ENCODE measurements at places on chromosomes 3 and 15.
A peak's percentile ranks its signal among the peaks of the same experiment; 100 is the strongest.

GRCh38 chr3:181635141-181635540, 76.6 kb upstream of the SOX2 start:
- DNase-seq = no peak

DNA sequence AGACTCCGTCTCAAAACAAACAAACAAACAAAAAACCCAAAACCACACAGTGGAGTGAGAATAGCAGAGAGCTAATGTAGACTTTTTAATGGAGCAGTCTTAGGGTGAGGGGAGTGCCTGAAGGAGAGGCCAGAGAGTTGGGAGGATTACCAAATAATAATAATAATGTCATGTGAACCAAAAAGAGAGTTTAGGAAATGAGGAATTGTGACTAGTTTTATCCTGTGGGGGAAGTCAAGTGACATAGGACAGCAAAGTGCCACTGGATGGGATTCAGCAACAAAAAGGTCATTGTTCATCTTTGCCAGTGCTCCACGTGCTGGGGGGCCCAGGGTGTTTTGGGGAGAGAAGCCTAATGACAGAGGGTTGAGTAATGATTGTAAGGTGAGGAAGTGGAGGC, 12.9 kb downstream of the GPR87 start:
- no peak for DNase-seq

DNA sequence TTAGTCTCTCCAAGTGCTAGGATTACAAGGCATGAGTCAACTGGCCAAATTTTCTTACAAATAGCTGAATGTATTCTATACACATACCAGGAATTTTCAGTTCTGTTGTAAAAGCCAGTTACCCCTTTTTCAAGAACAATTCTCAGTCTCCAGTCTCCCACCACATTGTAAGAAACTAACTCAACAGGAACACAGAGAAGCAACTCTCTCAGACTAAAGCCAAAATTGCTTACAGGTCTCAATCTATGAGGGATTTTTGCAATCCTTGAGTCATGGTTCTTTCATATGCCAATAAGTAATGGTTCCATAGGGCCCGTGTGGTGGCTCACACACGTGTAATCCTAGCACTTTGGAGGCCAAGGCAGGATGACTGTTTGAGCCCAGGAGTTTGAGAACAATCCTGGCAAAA, 8.5 kb downstream of the IP6K2 start:
- DNase-seq = peak; percentile 38

DNA sequence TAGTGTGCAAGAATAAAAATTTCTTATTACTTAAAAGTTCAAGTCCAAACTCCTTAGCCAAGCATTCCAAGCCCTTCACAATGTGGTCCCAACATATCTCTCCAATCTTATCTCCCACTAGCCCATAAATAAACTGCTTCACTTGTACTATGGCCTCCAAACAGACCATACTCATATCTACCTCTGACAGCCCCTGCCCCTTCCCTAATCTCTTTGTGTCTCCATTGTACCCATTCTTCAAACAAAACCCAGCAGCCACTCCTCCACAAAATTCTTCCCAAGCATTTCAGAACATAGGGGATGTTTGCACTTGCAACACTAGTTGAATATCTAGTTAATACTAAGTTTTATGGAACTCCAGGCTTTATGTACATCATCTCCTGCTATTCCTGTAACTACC, 30.5 kb downstream of the LCMT2 start:
- DNase-seq = no peak

DNA sequence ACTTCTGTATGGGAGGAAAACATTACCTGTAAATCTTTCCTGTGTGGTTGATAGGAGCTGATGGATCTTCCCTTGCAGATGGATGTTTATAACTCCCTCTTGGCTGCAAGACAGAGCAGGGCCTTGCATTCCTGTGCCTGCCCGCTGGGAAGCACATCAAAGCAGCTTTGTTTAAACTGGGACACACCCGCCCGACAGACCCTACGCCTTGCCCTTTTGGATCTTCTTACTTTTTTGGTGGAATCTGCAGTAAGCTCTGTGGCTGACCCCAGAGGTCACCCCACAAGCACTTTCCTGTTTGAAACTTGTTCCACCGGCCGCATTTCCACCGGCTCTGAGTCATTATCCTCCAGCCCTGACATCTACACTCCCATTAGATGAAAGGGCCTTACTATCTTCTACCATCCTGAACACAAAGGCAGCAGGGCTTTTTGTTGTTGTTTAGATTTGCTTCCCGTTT, 244.1 kb upstream of the STT3B start:
- peak; percentile 74 for DNase-seq

GRCh38 chr15:26983822-26984221, 12.8 kb downstream of the GABRG3 start:
- DNase-seq = no peak

- no peak for DNase-seq
Observed at GRCh38 chr3:171260466-171260865, 199.7 kb downstream of the TNIK start.

GRCh38 chr3:103170651-103171050, 735.8 kb downstream of the ZPLD1 start:
- DNase-seq = no peak

- DNase-seq = no peak
Observed at GRCh38 chr15:28912422-28912821, 26.6 kb downstream of the APBA2 start.

GRCh38 chr3:29668233-29668632, 387.4 kb downstream of the RBMS3 start:
- no peak for DNase-seq

DNA sequence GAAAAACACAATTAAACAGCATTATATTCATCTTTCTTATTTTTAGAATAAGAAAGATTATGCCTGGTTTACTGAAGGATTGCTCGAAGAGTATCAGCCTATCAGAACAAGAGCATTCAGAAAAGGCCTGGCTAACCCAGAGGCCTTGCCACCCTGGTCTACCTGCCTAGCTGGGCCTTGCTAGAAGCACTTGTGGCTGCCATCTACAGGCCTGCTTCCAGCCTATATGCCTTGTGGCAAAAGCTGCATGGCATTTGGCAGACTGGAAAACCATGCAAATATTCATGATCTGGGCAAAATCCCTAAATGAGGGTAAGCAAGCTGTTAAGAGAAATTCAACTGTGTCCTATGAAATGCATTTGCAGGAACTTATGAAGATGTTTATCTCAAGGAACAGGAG, 9.3 kb upstream of the ATP13A4 start:
- peak; percentile 18 for DNase-seq

DNA sequence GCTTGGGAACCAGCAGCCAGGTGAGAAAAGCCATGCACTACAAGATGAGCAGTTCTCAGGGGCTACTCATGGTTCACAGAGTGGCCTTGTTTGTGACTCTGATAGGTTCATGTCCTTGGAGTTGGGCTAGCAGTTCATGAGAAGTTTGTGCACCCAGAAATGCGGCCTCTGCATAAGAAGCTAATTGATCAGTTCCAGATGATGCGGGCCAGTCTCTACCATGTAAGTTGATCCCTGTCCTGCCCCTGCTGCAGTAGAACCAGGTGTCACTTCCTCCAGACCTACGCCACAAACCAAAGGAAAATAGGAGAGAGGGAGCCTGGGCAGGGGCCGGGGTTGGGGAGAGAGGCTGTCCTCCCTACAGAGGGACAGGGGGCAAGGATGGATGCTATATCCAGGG, 27.2 kb upstream of the MANF start:
- no peak for DNase-seq

DNA sequence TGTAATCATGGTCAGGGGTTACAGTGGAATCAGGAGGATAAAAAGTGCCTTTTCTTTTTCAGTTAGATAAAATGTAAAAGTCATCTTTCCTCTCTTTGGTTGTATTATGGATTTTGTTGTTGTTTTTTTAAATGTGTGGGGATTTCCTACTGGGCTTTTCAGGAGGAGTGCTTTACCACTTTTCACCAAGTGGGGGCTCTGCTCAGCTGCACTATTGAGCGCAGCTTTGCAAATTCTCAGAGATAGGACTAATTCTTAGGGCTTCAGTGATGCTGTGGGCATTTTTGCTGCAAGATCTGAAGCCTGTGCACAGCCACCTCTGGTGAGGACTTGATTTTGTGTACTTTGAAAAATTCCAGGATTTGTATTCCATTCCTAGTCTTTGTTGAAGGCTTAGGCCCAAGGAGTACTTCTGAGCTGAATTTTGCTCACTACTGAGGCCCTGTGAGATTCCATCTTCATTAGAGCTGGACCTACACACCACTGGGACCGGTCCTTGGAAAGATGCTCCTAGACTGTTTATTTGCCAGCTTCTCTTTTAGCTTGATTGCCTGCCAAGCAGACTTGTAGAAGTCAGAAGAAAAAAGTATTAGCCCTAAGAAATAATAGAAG, 7.5 kb downstream of the GNB5 start:
- DNase-seq = peak; percentile 44

DNA sequence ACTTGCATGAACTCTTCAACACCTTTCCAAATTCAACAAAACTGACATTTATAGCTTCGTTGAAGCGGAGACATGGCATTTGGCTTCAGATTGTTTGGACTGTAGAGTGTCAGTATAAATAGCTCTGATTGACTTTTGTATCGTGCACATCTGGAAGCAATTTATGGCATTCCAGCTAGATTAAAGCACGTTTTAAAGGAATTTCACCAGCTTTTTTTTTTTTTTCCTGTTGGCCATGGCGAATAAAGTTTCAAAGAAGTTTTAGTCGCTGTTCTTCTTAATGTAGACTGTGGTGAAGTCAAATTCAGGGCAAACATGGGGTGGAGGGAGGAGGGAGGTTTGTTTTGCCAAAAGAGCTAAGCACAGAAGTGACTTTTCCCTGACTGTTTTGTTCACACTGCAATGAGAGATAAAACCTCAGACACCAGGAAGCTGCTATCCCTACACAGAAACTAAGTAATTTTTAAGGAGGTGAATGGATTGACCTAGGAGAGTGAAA, 391.0 kb upstream of the RARB start:
- no peak for DNase-seq

DNA sequence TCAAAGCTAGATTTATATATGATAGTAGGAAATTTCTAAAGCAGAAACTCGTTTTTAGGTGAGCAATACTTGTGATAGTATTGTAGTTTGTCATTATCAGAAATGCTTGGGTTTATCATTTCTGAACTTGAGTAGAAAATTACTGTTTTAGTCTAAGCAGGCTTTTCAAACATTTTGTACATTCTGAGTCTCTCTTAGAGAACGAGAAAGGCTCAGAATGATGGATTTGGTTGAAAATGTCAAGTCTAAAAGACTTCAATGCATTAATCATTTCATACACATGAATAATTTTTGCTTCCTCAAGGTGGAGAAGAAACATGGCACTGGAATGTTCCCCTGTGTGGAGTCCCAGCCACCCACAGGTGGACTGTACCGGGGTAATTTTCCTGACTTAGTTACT, 387.1 kb downstream of the NAALADL2 start:
- DNase-seq = no peak

DNA sequence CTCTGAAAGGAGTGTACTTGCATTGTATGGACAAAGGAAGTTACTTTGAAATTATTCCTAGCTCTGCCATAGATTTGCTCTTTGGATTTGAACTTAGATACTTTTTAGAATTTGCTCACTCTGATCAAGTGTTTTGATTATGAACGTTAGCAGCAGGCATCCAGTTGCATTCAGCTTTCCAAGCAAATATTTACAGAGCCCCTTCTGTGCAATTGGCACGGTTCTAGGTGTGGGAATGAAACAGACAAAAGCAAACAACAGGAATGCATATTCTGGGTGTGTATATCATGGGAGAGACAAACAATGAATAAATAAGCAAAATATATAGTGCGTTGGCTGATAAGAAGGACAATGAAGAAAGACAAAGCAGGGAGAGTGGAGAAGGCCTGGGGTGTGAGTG, 125.5 kb upstream of the ADAMTS9 start:
- no peak for DNase-seq

DNA sequence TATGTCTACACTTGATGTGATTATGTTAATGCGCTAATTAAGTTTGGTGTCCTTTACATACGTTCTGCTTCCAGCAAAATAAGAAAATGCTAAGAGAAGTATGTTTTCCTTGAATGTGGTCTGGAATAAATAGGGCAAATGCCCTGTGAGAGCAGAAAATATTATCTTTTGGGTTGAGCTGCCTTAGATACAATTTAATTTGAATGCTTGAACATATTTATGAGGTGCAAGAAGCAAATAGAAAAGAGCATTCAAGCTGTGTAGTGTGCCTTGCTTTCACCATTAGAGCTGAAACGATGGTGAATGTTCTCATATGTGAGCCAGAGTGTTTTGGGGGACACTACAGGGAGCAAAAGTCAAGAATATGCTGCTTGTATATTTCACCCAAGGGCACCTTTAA, 15.9 kb upstream of the ARNT2 start:
- no peak for DNase-seq

GRCh38 chr3:155553780-155554179, 191.1 kb downstream of the PLCH1 start:
- DNase-seq = no peak

GRCh38 chr3:13708871-13709595, 160.1 kb downstream of the FBLN2 start:
- DNase-seq = peak; percentile 3

- no peak for DNase-seq
Observed at GRCh38 chr15:67601073-67601472, 58.6 kb downstream of the MAP2K5 start.

DNA sequence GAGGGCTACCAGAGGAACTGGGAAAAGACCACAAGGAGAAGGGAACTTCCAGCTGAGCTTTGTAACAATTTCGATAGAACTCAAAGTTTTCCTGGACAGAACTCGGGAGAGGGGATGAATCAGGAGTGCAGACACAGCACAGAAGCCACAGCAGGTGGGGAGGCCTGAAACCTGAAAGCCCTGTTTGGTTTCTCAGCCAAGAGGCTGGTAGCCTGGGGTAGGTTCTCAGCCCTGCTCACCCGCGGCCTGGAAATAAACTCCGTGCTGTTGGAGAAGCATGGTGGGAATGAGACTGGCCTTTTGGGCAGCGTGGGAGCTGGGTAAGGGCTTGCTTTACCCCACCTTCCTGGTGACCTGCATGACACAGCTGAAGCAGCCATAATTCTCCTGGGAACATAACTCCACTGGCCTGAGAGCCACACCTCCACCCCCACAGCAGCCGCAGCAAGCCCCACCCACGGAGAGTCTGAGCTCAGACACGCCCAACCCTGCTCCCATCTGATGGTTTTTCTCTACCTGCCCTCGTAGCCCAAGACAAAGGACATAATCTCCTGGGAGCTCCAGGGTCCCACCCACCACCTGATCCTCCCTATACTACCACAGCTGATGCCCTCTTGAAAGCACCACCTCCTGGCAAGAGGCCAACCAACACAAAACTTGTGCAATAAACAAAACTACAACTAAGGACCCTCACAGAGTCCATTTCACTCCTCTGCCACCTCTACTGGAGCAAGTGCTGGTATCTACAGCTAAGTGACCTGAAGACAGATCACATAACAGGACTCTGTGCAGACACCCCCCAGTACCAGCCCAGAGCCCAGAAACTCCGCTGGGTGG, 52.5 kb upstream of the CHRM5 start:
- no peak for DNase-seq

DNA sequence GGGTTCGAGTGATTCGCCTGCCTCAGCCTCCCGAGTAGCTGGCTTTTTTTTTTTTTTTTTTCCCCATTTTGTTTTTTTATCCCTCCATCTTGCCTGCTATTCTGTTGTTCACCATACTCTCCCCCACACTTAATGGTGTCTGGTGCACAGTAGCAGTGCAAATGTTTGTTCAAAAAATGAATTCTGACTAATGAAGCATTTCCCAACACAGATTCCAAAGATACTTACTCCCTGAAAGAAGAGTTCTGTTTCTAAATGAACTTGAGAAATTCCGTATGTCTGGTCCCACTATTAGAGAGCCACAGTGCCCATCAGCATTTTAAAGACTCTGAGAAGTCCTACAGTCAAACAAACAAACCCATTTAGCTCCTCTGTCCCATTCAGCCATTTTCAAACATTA, 9.5 kb downstream of the EDEM1 start:
- no peak for DNase-seq

- DNase-seq = no peak
Observed at GRCh38 chr3:30720586-30721313, 114.3 kb downstream of the TGFBR2 start.

Measured in activated CD4-positive, alpha-beta memory T cell treated with anti-CD3 and anti-CD28 coated beads for 36 hours (primary cell).